ENCODE measurements at places on chromosomes 13 and 19.

- DNase-seq = peak; percentile 66
Observed at GRCh38 chr19:41792513-41793413, 3.6 kb upstream of the CEACAM3 start.

- peak; percentile 44 for DNase-seq
Observed at GRCh38 chr19:7868326-7868670, 5.9 kb downstream of the PRR36 start.

DNA sequence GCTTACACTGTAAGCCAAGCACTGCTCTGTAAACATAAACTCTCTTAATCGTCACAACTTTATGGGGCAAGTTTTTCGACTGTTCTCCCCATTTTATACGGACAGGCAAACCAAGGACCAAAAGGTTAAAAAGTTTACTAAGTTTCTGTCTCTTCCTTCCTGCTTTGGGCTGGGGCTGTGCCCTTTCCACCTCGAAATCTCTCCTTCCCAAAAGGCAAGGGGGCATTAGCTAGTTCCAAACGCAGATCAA is 2.2 kb downstream of the JUND start:
- no peak for DNase-seq

- no peak for DNase-seq
Observed at GRCh38 chr13:98892821-98893220, 85.0 kb downstream of the DOCK9 start.

DNA sequence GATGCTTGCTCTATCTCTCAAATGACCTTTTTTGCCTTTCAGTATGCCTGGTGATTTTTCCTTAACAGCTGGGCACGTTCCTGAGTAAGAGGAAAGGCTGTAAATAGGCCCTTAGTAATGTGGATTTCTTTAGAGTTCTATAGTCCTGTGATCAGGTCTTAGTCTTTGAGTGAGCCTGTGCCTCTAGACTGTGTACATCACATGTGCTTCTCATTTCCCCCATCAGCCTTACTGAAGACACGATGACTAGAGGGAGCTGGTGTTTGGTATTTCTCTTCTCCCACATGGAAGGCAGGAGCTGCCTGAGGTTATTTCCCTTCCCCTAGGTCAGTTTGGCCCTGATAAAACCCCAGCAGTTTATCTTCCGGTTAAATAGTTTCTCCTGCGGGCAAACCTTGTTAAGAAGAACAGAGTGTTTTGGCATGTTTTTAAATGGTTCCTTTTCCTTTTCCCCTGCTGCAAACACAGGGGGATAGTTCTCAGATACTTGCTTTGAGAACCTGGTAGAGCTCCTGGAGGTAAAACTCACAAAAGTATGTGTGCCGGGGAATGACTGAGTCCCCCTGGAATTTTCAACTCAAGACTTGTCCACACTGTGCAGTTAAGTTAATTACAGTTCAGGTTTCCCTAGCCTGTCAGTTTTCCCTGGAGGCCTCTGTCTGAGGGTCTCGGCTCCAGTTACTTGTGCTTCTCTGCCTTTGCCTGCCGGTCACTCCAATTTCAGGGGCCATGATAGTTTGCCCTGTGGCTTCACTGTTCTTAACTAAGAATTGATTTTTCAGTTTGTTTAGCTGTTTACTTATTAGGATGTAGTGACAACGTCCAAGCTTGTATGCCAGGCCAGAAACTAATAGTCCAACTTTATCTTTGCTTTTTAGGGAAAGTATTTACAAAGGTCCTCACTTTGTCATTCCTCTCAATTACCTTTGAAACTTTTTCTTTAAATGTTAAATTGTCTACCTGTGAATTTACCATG is 94.4 kb downstream of the URI1 start:
- DNase-seq = no peak

DNA sequence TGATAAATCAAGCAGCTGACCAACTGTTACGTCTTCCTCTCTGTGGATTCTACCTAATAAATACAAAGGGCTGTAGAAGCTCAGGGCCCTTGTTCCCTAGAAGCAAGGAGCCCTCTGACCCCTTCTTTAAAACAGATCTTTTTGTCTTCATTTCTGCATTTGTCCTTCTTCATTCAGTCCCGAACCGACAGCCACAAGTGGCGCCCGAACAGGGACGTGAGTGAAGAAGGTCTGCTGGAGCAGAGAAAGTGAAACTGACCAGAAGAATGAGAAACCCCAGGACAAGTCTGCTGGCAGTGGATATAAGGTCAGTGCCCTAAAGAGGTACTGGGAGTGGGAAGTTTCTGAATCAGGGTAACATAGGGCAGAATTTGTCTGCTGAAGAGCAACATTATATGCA is 13.1 kb downstream of the ZNF773 start:
- no peak for DNase-seq

- DNase-seq = no peak
Observed at GRCh38 chr13:102869948-102870676, 24.3 kb downstream of the ERCC5 start.

GRCh38 chr13:99150575-99151361 is 49.9 kb upstream of the UBAC2 start:
- no peak for DNase-seq

- DNase-seq = no peak
Observed at GRCh38 chr19:44869733-44870470, 21.2 kb upstream of the TOMM40 start.

- DNase-seq = peak; percentile 26
Observed at GRCh38 chr19:49997709-49998108, 27.5 kb downstream of the VRK3 start.

DNA sequence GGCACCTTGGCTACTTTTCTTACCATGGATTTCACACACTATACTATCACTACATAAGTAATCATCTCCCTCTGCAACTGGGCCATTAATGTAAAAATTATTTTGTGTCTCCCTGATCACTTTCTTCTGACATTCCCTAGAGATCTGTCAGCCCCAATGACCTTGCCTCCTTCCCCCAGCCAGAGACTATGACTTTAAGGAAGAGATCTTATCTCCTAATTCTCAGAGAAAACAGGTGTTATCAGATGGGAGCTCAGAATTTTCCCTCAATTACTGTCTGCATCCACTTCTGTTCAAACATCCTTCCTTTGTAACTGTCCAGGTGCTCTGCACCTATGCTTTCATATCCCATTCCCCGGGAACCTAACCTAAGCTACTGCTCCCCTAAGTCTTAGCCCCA is 397.5 kb downstream of the DIAPH3 start:
- DNase-seq = no peak

DNA sequence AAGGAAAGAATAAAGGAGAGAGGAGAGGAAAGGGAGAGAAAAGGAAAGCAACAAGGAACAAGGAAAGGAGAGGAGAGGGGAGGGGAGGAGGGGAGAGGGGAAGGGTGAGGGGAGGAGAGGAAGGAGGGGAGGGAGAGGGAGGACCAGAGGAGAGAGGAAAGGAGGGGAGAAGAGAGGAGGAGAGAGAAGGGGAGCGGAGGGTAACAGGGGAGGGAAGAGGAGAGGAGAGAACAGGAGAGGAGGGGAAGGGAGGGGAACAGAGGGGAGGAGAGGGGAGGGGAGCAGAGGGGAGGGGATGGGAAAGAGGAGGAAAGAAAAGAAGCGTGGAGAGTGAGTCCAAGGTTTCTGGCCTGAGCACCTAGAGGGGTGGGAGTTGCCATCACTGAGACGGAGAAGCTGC is 26.7 kb downstream of the FAAP24 start:
- DNase-seq = no peak

DNA sequence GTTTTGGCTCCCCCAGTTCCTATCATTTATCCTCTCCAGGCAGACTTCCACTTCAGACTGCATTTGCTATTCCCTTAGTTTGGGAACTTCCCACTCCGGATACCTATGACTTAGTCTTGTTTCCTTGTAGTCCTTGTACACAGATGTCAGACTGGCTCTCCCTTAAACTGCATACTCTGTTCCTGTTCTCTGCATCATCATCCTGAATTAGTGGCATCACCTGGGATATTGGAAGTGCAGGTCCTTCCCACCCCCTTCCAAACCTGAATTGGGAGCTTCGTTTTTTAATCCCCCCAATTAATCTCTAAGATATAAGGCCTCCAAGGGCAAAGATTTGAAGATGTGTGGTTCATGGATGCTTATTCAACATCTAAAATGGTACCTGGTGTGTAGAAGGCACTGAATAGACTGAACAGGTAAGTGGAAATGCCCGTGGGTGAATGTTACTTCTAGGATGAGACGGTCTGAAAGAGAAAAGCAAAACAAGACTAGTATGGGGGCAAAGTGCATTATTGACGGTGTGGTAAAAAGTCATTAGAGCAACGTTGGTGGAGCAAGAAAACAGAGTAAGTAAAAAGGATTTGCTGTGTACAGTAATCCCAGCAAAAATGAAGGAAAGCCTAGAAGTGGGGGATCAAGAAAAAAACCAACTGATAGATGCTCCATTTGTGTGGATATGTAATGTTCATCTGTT is 9.6 kb downstream of the MIR17HG start:
- no peak for DNase-seq

DNA sequence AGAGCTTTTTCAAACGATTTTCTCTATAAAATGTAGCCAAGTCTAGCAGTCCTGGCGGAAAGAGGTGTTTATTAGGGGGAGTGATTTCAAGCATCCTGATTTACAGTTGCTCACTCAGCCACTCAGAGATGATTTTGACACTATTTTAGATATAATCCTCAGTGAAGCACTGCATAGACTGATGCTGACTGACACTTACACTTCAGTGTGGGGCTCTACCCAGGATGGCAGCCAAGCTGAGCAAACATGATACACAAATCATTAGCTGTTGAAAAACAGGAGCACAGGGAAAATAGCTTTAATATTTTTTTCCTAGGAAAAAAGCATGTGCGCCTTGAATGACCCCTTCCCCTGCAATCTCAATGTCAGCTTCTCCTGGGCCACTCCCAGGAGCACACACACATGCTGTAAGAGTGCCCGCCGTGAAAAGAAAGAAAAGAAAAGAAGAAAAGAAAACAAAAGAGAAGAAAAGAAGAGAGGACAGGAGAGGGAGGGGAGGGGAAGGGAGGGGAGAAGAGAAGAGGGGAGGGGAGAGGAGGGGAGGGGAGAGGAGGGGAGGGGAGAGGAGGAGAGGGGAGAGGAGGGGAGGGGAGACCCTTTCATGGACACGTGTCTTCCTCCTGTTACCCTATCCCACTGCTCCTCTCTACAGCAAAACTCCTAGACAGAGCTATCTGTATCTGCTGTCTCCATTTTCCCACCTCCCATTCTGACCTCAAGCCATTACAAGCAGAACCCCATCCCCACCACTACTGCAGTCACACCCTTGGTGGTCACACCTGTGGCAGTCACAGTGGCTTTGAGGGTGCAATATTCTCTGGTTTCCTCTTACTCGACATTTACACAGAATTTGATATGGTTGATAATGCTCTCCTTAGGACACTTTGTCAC is 36.4 kb downstream of the RCBTB2 start:
- no peak for DNase-seq

- DNase-seq = no peak
Observed at GRCh38 chr13:32474999-32475792, 47.3 kb upstream of the N4BP2L1 start.

GRCh38 chr19:6272913-6273600 is 6.7 kb downstream of the MLLT1 start:
- no peak for DNase-seq

GRCh38 chr13:42363941-42364612 is 92.1 kb downstream of the AKAP11 start:
- no peak for DNase-seq

- no peak for DNase-seq
Observed at GRCh38 chr13:49265822-49266221, 18.1 kb downstream of the CDADC1 start.

DNA sequence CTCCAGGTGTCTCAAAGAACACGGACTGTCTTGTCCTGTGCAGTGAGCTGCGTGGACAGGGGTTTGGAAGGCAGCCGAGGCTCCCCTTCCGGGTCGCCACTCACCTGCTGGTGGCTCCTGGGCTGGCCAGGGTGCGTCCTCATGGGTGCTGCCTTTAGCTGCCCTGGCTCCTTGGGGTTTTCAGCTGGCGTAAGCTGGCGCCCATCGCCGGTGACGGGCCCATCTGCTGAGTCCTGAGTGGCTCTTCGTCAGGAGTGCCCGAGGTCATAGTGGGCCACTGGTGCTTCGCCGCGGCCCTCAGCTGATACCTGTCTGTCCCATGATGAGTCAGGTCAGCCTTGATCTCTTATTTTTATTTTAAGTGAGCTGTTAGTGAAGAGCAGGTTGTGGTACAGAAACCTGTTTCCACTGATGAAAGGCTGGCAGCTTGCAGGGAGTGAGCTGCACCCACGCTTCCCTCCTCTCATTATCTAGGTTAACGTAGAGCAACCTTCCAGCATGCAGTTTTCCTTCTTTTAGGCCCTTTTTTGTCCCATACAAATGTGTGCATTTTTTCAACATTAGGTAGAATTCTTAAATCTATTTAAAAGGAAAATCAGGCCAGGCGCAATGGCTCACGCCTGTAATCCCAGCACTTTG is 18.4 kb downstream of the EPN1 start:
- no peak for DNase-seq

GRCh38 chr13:76825430-76825829 is 60.8 kb downstream of the KCTD12 start:
- no peak for DNase-seq

- no peak for DNase-seq
Observed at GRCh38 chr13:59423708-59424340, 739.9 kb downstream of the DIAPH3 start.

DNA sequence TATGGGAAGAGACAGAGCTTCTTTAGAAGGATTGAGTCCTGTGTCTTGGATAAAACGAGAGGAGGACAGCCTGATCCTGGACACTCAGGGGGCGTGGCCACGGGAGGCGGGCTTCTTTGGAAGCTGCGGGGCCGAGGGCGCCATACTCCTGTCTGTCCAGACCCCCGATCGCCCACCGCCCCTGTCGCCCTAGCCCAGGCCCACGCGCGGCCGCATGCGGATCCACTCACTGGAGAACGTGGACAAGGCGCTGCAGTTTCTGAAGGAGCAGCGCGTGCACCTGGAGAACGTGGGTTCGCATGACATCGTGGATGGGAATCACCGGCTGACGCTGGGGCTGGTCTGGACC is 23.1 kb downstream of the SPTBN4 start:
- DNase-seq = no peak

GRCh38 chr19:35279985-35280821 is 2.1 kb upstream of the HAMP start:
- DNase-seq = no peak

DNA sequence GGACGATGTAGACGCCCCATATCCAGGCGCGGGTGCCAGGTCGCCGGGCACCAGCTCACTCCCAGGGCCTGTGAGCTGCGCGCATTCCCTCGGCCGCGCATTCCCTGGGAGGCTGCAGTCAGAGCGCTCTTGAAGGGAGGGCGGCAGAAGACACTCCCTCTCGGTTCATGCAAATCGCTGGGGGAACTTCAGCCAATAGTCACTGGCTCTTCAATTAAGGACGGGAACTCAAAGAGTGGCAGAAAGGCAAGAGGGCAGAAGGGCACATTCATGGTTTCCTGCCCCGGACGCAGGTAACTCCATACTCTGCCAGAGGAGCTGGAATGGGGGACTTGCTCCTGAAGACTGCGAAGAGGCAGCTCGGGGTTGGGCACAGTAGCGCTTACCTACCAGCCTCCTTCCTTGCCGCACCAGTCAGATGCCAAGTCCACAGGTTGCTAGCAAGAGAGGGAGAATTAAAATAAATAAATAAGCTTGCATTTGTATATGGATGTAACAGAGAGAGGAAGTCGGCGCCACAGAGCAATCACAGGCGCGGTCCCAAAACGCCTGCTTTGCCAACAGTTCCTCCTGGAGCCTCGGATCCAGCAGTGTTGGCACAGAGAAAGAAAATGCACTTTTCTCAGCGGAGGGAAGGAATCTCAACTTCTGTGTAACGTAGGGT is 459 bp downstream of the PCDH20 start:
- no peak for DNase-seq

Data from stimulated activated CD4-positive, alpha-beta T cell treated with anti-CD3 and anti-CD28 coated beads, Interleukin-15, amount 100 ng/mL, for 24 hours (primary cell).